Kidney (tissue), 22 donors: ENCODE measurements at places on chromosomes 13 and 19.

DNA sequence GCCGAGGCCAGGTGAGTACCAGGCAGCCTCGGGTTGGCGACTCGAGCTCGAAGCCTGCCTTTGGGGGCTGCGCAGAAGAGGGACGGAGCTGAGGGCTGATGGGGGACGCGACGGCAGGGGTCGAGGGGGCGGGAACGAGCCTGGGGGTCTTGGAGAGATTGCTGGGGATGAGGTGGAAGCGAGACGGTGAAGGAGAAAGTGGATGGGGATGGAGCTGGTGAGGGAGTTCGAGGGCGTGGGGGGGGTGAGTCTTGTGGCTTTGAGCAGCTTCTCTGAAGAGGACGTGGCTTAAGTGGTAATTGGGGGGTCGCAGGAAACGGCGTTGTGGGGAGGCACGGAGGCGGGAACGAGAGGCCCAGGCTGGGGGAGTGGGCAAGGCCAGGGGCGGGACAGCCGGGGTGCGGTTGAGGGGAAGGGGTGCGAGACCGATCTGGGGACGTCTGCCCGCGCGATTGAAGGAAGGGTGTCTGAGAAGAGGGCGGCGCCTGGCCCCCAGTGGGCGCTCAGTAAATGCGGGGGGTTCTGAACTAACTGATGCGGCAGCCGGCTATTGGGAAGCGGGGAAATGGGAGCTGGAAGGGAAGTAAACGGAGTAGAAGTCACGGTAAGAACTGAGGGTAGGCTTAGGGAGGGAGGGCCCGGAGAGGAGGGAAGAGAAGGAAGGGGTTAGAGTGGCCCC lies 426 bp downstream of the MYO9B start:
- peak; percentile 89 for DNase-seq

DNA sequence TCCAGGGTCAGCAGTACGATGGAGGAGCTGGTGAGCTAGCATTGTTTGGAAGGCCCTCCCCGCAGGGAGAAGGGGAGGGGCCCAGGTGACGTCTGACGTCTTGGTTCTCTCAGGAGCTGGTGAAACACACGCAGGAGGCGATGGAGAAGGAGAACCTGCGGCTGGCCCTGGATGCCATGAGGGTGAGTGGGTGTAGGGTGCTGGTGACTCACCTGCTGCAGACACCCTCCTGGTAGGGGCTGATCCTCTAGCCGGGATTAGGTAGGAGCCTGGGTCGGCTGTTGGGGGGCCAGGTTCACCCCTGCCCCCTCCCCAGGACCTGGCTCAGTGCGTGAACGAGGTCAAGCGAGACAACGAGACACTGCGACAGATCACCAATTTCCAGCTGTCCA lies 55.8 kb downstream of the VAV1 start:
- DNase-seq = no peak

DNA sequence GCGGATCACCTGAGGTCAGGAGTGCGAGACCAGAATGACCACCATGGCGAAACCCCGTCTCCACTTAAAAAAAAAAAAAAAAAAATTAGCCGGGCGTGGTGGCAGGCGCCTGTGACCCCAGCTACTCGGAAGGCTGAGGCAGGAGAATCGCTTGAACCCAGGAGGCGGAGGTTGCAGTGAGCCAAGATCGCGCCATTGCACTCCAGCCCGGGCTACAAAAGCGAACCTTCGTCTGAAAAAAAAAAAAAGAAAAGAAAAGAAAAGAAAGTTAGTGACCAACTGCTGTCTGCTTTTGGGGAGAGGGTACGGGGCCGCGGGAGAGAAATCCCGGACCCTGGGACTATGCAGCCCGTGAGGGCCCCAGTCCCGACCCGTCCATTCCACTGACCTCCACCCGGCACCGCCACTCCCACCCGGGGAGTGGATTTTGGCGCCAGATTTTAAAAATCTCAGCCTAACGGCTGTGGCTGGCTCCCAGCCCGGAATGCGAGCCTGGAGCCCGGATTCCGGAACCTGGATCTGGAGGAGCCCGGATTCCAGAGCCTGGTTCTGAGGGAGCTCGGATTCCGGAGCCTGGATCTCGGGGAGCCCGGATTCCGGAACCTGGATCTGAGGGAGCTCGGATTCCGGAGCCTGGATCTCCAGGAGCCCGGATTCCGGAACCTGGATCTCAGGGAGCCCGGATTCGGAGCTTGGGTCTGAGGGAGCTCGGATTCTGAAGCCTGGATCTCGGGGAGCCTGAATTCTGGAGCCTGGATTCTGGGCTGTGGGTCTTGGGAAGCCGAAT lies 6.1 kb upstream of the LMNB2 start:
- DNase-seq = peak; percentile 97

DNA sequence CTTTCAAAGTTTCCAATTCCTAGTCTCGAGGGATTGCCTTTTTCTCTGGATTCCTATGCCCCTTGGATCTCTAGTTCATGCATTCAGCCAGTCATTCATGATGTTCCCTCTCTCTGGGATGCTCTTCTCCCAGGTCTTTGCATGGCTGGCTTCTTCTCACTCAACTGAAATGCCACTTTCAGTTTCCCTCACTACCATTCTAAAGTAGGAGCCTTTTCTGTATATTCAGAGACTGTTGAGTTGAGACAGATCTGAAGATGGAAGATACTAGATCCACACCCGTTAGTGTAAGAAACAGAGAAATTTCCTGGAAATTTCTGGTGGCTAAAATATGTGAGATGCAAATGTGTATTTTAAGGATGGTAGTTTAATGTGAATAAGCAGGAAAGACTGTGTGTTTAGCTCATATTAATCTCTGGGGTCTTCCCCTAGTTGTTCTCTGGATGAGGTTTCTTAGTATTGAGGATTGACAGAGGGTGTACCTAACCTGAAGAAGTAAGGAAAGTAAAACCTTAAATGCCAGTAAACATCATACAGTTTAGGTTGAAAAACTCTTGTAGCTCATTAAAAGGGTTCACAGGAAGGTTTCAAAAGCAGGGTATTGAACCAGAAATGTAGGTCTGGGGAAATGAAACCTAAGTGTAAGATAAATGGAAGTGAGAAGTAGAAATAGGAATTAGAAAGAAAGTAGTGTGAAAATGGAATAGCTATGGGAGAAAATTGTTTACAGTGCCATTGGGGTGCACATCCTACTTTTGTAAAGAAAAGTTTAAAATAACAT lies 331.3 kb downstream of the NDFIP2 start:
- no peak for DNase-seq

GRCh38 chr13:40562975-40563349 lies 103.5 kb downstream of the FOXO1 start:
- no peak for DNase-seq

- no peak for DNase-seq
Measured at GRCh38 chr19:14127176-14127575, 9.2 kb downstream of the ASF1B start.

GRCh38 chr13:106503272-106503671 lies 32.2 kb downstream of the EFNB2 start:
- DNase-seq = no peak

DNA sequence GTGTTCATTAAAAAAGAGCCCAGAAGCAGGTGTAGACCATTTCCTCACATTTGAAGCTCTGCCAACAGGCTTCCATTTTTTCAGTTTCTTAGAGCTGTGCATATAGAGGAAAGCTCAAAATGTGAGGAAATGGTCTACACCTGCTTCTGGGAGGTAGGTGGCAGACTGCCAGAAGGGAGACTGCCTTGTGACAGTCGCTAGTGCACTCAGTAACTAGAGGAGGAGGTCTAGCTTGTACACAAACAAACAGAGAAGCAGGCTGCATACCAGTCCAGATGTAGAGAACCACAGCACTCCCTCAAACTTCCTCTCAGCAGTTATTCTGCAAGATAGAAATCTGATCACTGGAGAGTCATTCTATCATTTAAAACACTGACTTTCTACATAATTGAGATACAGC lies 800.2 kb downstream of the EFNB2 start:
- peak; percentile 8 for DNase-seq

GRCh38 chr19:44800461-44800860 lies 8.4 kb upstream of the BCAM start:
- peak; percentile 94 for DNase-seq

DNA sequence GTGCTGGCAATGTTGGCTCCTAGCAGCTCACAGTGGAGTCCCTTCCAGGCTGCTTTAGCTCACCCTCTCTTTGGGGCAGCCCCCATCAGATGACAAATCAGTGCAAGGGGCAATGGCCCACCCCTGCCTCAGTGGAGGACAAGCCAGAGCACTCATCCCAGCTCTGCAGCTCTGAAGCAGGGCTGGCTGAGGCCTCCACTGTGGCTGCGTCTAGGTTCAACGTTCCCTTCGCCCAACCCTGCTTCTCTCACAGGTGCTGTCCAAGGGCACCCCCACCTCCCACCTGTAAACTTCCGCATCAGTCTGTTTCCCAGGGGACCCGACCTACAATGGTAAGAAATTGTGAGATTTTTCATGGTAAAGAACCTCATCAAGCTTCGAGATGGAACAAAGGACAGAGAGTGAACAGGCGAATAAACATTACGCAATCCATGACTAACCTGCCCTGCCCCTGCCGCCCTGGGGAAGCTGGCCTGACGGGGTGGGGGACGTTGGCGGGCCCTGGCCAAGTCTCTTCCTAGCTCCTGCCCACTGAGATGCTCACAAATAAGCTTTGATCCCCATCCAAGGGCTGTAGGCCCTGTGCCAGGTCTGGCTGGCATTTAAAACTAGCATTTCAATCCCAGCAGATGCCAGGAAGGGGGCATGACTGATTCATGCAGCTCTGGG lies 40.5 kb downstream of the DZIP1 start:
- DNase-seq = no peak
